ENCODE measurements at places on chromosomes 3 and 15. TPM values are rescaled to one million over a fixed set of nuclear protein-coding genes. Genes with fewer than 3 reads are reported as not detected.

RPP14 gene
- 11.0 TPM for total RNA-seq

NANOGP8 gene
- total RNA-seq = 1.1 TPM

KIF9 gene
- total RNA-seq = 9.5 TPM

GOLGA8T gene
- total RNA-seq = 0.15 TPM

AADACL2 gene
- 0.73 TPM for total RNA-seq

SUCNR1 gene
- 1.6 TPM for total RNA-seq

PLCB2 gene
- total RNA-seq = 13.6 TPM

SOX14 gene
- total RNA-seq = not detected

SETD2 gene
- total RNA-seq = 74.4 TPM

CHRNB4 gene
- not detected for total RNA-seq

KIF15 gene
- total RNA-seq = 1.1 TPM

MUSTN1 gene
- total RNA-seq = 6.9 TPM

ADGRG7 gene
- not detected for total RNA-seq

PLSCR4 gene
- 70.5 TPM for total RNA-seq

SRGAP3 gene
- total RNA-seq = 19.0 TPM

GCSAM gene
- 0.66 TPM for total RNA-seq

PIGBOS1 gene
- total RNA-seq = 15.0 TPM

THSD4 gene
- total RNA-seq = 58.7 TPM

RBP2 gene
- 1.3 TPM for total RNA-seq

PRR23B gene
- total RNA-seq = not detected

KLHL40 gene
- not detected for total RNA-seq

HYAL3 gene
- total RNA-seq = 2.3 TPM

RBPMS2 gene
- 1.9 TPM for total RNA-seq

PPP4R2 gene
- total RNA-seq = 71.4 TPM

MESP2 gene
- not detected for total RNA-seq

DCLK3 gene
- total RNA-seq = 0.16 TPM

GOLGA6B gene
- not detected for total RNA-seq

GP5 gene
- 0.16 TPM for total RNA-seq

SLC28A2 gene
- not detected for total RNA-seq

PTH1R gene
- total RNA-seq = 13.4 TPM

GADL1 gene
- total RNA-seq = not detected

LSAMP gene
- total RNA-seq = 1.6 TPM

STAC gene
- total RNA-seq = 5.6 TPM

DPPA2 gene
- total RNA-seq = not detected

GASK1A gene
- 22.6 TPM for total RNA-seq

LRRIQ4 gene
- not detected for total RNA-seq

DVL3 gene
- 36.1 TPM for total RNA-seq

P2RY14 gene
- 1.9 TPM for total RNA-seq

CLDN1 gene
- 0.80 TPM for total RNA-seq

CIB2 gene
- total RNA-seq = 4.9 TPM

PLA2G4D gene
- not detected for total RNA-seq

TCAIM gene
- total RNA-seq = 24.2 TPM

CFAP91 gene
- total RNA-seq = 4.3 TPM

SAMD7 gene
- under 0.01 TPM for total RNA-seq

AGTR1 gene
- total RNA-seq = 20.3 TPM

All from breast epithelium (tissue), 4 donors.